ENCODE measurements at places on chromosomes 6 and 20.

- DNase-seq, result no peak
Measured at GRCh38 chr20:57582432-57583288, 21.8 kb downstream of the PCK1 start.

DNA sequence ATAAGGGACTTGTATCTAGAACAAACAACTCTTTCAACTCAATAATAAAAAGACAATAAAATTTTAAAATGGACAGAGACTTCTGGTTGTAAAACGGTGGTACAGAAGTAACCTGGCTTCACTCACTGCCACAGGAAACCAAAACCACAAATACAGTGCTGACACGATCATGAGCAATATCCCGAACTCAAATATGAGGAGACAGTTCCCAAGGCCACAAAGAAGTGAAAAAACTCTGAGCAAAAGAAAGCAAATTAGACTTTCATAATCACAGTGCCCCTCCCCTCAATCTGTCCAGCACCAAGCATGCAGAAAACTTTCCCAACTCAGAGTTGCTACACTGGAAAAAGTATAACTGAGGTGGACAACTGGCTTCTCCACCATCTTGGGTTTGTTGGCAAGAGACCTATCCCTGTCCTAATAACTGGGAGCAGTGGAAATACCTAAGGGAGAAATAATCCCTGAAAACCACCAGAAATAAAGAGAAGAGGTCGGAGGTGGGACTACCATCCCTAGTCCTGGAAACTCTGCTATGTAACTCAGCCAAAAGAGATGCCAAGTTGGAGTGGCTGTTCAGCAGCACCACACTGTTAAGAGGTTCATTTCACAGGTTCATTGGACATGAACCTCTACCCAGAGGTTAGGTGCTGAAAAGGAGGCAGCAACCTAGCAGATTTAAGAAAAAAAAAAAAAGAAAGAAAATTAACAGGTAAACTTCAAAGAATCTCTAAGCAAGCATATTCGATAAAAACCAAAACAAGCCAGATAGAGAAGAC, 55.5 kb downstream of the REV3L start:
- peak; percentile 95 for DNase-seq

DNA sequence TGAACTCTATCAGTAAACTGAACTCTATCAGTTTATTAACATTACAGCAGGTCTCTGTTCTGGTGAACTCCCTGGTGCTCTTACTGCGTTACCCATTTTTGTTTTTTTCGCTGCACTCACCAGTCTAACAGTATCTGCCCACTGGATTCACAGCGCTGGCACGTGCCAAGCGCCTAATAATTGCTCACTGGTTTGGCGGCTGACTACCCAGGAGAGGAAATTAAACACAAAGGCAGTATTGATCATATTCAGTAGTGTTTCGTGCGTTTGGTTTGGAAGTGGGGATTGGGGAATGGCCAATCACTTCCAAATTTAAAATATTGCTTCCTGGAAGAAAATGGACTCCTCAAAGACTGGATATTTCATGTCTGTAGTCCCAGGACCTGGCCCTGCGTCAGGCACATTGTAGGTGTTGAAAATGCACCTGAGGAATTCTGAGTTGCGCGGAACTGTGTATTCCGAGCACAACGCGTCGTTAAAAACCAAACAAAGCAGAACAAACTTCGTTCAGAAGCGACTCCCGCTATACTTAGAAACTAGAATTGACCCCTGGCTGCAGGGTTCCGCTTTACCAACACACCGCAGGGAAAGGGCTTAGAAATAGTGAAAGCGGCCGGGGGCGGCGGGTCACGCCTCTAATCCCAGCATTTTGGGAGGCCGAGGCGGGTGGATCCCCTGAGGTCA, 1.1 kb upstream of the RPS12 start:
- DNase-seq, result peak; percentile 72

DNA sequence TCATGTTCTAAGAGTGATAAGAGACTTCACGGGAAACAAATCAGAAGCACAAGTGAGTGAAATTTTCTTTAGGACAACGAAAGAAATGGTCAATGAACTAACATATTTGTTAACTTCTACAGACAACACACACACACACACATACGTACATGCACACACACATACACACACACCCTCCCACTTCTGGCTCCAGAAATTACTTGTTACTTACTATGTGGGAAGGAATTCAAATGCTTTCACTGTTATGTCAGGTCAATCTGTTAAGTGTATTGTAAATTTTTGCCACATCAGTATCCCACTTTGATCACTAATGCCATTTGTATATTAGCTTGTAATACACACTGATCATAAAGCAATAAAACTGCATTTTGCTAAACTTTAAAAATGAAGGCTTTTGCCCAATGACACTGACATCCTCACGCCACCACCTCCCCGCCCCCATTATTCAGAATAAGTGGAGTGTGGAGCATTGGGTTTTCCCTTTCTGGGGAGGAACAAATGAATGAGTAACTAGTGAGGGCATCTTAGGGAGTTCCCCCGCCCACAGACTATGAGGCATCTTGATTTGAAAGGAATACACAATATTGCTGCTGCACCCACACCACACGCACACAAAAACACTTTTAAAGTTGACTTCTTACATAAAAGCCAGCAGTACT, 76.2 kb downstream of the ATXN1 start:
- peak; percentile 91 for DNase-seq

- DNase-seq, result peak; percentile 42
Measured at GRCh38 chr6:3516092-3516491, 59.2 kb upstream of the SLC22A23 start.

- no peak for DNase-seq
Measured at GRCh38 chr6:63635215-63635587, 401 bp upstream of the PHF3 start.

DNA sequence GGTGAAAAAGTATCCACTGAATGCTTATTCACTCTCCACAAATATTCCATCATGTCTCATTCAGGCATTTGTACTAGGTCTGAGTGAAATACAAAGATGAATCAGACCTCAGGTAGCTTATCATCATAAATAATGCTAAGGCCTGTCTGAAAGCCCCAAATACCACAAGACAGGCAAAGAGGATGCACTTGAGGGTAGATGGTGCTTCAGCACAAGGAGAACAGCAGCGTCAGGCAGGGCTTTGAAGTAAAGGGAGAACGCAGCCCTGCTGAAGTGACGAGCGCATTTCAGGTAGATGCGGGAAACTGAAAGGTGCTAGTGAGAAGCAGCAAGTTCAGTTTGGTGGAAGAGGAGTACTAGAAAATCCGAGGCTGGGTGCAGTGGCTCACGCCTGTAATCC, 38.7 kb downstream of the MAP3K5 start:
- no peak for DNase-seq

DNA sequence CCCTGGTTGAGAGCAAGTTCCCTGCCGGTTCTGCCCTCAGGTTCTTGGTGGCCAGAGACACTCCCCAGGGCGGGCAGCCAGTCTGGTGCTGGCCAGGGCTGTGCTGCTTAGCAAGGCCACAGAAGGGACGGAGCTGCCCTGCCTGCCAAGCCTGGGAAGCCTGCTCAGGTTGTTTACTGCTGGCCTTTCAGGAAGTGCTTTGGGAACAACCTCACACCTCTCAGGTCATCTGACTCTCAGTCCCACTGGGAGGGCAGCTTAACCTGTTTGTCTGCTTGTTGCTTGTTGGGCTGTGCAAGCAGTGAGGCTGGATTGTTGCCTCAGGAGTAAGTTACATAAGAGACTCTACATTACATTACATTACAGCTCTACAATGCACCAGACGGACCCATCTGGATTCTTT, 75.8 kb upstream of the AFDN start:
- no peak for DNase-seq

- no peak for DNase-seq
Measured at GRCh38 chr6:18329776-18330175, 57.4 kb upstream of the RNF144B start.

- DNase-seq, result peak; percentile 34
Measured at GRCh38 chr20:43919686-43920403, 5.2 kb downstream of the TOX2 start.

DNA sequence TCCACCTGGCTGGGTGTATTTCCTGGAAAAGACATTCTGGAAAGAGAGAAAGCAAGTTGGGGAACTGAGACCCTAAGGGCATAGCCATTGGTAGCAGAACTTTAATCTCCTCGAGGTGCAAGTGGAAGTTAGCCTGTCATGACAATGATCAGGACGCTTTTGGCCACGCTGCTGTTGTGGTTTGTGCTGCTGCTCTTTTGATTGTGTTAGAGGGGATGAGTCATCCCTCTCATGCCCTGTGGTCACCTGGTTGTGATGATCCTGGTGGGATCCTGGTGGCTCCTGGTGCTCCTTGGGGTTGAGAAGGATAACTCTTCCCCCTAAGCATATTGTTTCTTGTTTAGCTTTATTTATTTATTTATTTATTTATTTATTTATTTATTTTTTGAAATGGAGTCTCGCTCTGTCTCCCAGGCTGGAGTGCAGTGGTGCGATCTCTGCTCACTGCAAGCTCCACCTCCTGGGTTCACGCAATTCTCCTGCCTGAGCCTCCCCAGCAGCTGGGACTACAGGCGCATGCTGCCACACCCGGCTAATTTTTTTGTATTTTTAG, 350.3 kb downstream of the KIF16B start:
- DNase-seq, result no peak

GRCh38 chr20:59577037-59577808, 27.1 kb upstream of the PHACTR3 start:
- no peak for DNase-seq

- DNase-seq, result no peak
Measured at GRCh38 chr20:19996917-19997316, 20.2 kb upstream of the NAA20 start.

GRCh38 chr6:137471497-137471896, 22.7 kb downstream of the OLIG3 start:
- DNase-seq, result no peak

DNA sequence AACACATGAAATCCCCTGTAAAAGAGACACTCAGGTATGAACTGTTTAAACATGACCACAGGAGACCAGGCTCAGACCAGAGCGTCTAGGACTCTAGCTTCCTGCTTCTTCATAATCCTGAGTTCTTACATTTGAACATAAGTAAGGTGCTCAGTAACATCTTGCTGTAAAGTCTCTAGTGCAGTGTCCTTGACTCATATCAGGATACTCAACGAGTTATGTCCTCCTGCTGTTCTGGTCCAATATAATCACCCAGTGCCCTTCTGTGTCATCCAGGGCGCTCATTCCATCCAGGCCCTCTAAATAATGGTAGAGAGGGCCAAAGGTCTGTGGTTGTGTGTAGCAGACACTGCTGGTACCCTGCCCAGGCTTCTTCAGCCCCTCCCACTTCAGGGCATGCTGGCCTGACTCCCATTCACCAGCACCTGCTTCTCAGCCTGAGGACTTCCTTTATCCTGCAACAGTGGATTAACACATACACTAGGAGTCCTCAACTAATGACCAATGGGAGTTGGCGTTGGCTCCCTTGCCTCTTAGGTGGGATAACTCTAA, 66.8 kb upstream of the MOCS1 start:
- DNase-seq, result no peak

DNA sequence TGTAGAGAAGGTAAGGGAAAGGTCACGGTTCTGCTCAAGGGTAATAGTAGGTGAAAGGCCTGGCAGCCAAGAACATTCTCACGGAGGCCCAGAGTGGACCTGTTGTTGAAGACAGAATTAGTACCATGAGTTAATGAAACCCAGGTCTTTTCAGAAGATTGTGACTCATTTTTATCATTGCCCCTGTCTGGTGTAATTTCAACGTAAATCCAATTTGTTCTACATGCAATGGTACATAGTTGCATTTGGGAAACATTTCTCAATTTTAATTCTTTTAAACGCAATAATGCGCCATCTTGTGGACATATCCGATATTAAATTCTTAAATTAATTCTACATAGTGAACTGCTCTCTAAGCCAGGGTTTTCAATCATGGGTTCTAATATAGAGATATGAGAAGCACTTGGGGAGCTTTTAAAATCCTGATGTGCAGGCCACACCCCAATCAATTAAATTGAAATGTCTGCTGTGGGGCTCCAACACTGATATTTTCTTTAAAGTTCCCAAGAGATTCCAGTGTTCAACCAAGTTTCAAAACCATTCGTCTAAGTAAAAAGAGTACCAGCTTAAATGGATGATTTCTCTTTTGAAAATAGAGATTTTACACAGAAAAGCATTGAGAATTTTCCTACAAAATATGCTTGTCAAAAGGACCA, 257.4 kb downstream of the PLCB1 start:
- peak; percentile 56 for DNase-seq

DNA sequence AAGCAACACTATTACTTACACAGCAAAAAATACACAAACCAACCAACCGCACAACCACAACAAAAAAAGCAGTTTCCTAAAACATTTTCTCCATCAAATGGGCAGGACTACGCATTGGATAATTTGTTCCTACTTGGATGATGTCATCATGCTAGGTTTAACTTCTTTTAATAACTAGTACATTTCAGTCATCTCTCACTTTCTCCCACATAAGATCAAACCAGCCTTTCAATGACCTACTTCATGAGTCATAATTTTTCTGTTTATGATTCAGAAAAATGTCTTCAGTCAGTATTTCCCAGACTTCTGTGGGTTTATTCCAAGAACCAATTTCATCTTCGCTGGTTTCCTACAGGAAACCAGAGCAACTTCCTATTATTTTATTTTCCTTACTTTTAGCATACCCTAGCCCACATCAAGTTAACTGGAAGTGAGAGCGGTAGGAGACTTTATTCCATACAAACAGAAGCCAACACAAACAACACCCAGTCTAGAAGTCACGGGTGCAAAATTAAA, 134.2 kb downstream of the GMDS start:
- DNase-seq, result peak; percentile 80

- DNase-seq, result no peak
Measured at GRCh38 chr6:156577749-156578148, 199.4 kb upstream of the ARID1B start.

DNA sequence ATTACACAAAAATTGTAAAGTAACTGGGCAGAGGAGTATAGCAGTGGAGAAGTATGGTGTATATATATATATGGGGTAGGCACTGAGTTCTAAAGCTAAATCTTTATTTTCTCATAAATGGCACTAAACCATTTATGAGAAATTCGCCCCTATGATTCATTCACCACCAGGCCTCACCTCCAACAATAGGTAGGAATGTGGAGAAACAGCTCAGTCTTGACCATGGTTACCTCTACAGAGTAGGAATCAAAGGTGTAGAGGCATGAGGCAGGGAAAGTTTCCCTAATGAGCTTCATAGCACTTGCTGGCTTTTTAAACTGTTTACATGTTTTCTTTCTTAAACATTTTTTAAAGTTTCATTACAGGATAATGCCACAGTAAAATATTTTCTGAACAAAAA, 36.9 kb upstream of the SUMO4 start:
- peak; percentile 9 for DNase-seq

GRCh38 chr6:147563472-147563871, 55.0 kb downstream of the SAMD5 start:
- no peak for DNase-seq

DNA sequence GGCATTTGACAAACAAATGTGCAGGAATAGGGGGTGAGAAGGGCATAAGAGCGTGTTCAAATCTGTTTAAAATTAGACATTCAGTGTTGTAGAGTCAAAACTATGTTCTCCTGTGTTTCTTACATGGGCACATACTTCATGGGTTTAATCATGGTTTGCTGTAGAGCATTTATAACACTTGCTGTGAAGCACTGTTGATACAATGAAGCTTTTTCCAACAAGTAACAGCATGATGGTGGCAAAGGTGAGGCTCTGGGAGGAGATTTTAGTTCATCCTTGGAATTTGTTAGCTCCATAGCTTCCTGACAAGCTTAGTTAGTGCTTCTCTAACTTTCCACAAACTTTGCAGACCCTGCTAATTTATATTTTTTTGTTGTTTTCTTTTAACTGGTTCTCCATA, 900.7 kb downstream of the TFAP2A start:
- no peak for DNase-seq

Data from ELR (cell line).